Activated B cell treated with CpG ODN at 0.5 μM for 24 hours (primary cell): ENCODE measurements at places on chromosomes 1 and 21. TPM values are rescaled to one million over a fixed set of nuclear protein-coding genes. Genes with fewer than 3 reads are reported as not detected.

The CRYBG2 gene
- total RNA-seq = 0.27 and 0.86 TPM in 2 replicates

The CHRM3 gene
- total RNA-seq = not detected in 2 replicates

The LENEP gene
- 1.8 and 2.4 TPM in 2 replicates for total RNA-seq

The BTBD8 gene
- 0.46 and 0.51 TPM in 2 replicates for total RNA-seq

The AMY1A gene
- total RNA-seq = not detected in 2 replicates

The FCAMR gene
- total RNA-seq = not detected in 2 replicates

The REN gene
- total RNA-seq = not detected in 2 replicates

The FCMR gene
- 134 and 146 TPM in 2 replicates for total RNA-seq

The RGS13 gene
- total RNA-seq = 0.49 and 0.60 TPM in 2 replicates

The FMO4 gene
- total RNA-seq = 3.0 and 3.4 TPM in 2 replicates

DNA sequence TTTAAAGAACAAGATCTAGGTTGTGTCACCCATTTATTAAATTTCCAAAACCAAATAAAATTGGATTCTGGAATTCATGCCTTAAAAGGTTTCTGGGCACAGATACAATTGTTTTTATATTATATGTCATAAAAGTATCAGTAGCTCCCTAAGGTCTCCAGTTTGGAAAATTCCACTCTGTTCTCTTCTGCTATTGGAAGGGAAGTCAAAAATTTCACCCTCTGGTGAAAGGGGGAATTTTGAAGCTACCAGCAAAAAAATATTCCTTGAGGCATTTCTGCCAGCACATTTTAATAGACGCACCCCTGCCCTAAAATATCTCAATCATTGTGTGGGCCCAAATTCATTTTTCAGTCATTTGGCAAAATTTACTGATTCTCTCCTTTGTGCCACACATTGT is 285.7 kb upstream of the SGIP1 start:
- no peaks in the 10 kb centered on the region for H3K36me3 ChIP-seq
- H3K27ac ChIP-seq = no peak overlapping the region
- no peak overlapping the region for H3K4me3 ChIP-seq

DNA sequence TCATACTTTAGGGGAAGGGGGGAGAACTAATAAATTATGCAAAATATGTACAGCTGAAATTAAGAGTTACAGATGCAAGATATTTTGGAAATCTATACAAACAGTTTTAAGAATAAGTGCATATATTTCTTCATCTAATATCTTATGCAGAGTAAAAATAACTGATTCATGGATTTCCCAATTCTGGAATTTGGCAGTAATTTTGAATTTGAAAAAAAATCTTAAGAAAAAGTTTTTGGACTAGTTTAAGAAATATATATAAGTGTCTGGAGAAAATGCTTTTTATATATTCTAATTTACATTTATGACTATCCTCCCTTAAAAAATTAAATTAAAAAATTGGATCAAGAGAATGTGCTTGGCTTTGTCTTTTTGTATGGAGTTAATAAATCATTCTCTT is 474.3 kb downstream of the BRINP3 start:
- DNase-seq = no peak
- no peaks in the 10 kb centered on the region for H3K36me3 ChIP-seq
- H3K27me3 ChIP-seq = no peaks in the 10 kb centered on the region
- H3K4me3 ChIP-seq = no peak overlapping the region
- no peaks in the 10 kb centered on the region for H3K4me1 ChIP-seq

DNA sequence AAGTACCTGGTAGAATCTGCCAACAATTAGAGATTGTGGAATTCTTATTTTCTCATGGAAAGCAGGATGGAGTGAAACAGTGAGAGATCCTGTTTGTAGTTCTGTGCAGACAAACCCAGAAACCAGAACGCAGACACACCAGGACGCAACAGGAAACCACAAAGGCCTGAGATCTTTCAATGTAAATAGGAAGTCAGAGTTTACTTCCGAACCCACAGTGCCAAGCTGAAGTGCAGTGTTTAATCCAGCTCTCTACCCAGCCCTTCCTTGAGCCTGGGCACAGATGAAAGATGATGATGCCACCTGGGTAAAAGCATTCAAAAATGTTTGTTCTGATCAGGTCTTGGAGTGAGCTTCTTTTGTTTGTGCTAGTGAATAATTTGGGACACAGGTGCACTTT is 244.2 kb upstream of the HOOK1 start:
- peak overlapping the region; percentile 13 for H3K4me3 ChIP-seq
- no peak for DNase-seq
- H3K27ac ChIP-seq = peak overlapping the region; percentile 12
- peaks cover 29% of the 10 kb centered on the region for H3K4me1 ChIP-seq

DNA sequence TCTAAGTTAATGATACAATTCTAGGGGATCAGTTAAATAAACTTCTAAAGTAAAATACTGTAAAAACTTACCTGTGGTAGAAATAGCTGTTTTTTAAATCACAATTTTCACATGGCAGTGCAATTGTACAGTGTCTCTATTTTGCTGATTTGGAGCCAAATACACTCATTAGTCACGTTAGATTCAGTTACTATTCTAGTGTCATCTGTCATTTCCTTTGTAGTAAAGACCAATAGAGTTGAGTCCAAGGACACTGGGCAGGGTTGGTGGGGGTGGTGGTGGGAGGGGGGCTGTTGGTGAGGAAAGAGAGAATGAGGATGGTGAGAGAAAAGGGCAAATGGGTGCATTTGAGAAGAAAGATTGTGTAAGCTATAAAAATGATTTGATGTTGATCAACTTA is 33.6 kb downstream of the CD55 start:
- H3K27me3 ChIP-seq = no peaks in the 10 kb centered on the region
- H3K36me3 ChIP-seq = peaks cover 74% of the 10 kb centered on the region
- H3K4me1 ChIP-seq = peaks cover 66% of the 10 kb centered on the region
- no peak overlapping the region for H3K4me3 ChIP-seq

- H3K27me3 ChIP-seq = peaks cover 8% of the 10 kb centered on the region
- no peak overlapping the region for H3K4me3 ChIP-seq
- H3K36me3 ChIP-seq = no peaks in the 10 kb centered on the region
- DNase-seq = no peak
These were observed 28.8 kb upstream of the RERE start for GRCh38 chr1:8846263-8846662.

DNA sequence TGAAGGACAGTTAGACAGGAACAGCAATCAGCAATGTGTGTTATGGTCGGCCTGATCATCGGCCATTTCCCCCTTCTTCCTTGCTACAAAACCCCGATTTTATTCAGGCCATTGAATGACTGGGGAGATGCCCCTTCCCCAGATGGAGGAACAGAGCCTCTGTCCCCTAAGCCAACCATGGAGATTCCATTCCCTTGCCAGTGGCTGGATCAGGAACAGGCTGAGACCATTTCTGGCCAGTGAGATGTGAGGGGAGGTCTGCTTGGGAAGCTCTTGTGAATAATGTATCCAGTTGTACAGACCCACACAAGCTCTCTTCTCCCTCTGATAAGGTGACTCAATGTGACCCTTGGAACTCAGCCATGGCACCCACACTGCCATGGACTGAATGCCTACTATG is 7.7 kb downstream of the CSRP1 start:
- no peak overlapping the region for H3K27ac ChIP-seq
- H3K27me3 ChIP-seq = no peaks in the 10 kb centered on the region
- no peaks in the 10 kb centered on the region for H3K4me1 ChIP-seq
- DNase-seq = no peak
- H3K4me3 ChIP-seq = no peak overlapping the region

DNA sequence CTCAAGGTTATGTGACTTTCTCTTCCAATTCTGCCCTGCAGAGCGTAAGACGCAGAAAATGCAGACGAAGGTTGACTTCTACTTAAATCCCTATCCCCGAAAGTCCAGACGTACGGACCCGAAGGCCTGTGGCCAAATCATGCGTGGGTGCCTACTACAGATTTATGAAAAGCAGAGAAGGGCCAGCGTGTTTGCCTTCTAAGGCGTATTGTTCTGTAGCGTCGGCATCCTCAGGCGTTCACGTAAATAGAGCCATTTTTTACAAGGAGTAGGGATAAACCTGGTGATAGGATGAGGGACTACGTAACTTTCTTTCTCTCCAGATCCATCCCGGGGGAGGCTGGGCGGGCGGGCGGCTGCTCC is 222 bp upstream of the GIPC2 start:
- peak overlapping the region; percentile 73 for H3K4me3 ChIP-seq
- peaks cover 19% of the 10 kb centered on the region for H3K4me1 ChIP-seq
- H3K27me3 ChIP-seq = peaks cover 39% of the 10 kb centered on the region
- no peak for DNase-seq
- no peaks in the 10 kb centered on the region for H3K36me3 ChIP-seq

- peaks cover 18% of the 10 kb centered on the region for H3K4me1 ChIP-seq
- DNase-seq = no peak
- peak overlapping the region; percentile 18 for H3K27ac ChIP-seq
- H3K27me3 ChIP-seq = no peaks in the 10 kb centered on the region
These were observed 39.9 kb upstream of the INSL5 start for GRCh38 chr1:66840929-66841328.

DNA sequence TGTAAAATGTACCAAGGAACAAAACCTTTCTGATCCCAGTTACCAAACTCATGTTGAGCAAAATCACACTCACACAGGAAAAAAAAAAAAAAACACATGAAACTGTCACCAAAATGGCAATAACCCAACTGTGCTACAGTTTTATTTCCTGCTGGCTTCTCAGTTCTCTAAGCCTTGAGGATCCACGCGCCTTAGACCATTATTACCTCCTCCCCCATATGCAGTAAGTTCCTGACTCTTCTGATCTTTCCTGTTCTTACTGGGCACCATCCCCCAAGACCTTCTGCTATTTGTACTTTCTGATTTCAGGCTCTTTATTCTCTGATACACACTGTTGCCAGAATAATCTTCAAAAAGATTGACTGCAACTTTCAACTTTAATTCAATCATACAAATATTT is 79.6 kb downstream of the SLC45A1 start:
- H3K4me1 ChIP-seq = peaks cover 67% of the 10 kb centered on the region
- DNase-seq = no peak
- H3K4me3 ChIP-seq = peak overlapping the region; percentile 19

DNA sequence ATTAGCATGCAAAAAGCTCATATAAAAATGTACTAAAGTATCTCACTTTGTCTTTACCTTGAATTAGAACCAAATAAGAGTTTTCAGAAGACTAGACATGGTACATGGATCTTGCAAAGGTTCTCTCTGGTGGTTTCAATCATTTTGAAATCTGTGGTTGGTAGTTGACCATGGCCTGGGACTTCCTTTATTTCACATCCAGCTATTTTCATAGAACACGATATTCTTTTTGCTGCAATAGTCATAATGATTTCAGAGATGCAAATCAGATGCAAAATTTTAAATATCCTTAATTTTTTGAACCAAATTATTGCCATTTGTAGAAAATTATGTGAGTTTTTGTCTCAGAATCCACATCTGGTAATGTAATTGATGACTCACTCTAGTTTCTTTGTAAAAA is 375.1 kb upstream of the ZP4 start:
- H3K36me3 ChIP-seq = no peaks in the 10 kb centered on the region
- DNase-seq = no peak
- no peaks in the 10 kb centered on the region for H3K27me3 ChIP-seq
- no peak overlapping the region for H3K27ac ChIP-seq

GRCh38 chr1:210688512-210689234 is 360.0 kb downstream of the HHAT start:
- no peaks in the 10 kb centered on the region for H3K36me3 ChIP-seq
- H3K4me3 ChIP-seq = no peak overlapping the region
- no peak for DNase-seq
- H3K27me3 ChIP-seq = no peaks in the 10 kb centered on the region
- H3K27ac ChIP-seq = no peak overlapping the region

GRCh38 chr1:86633921-86634320 is 70.5 kb upstream of the SH3GLB1 start:
- H3K27ac ChIP-seq = no peak overlapping the region
- DNase-seq = no peak
